ENCODE measurements at places on chromosomes 3 and 15.

- DNase-seq: no peak
Observed at GRCh38 chr3:134407239-134407625, 33.0 kb upstream of the AMOTL2 start.

- DNase-seq: no peak
Observed at GRCh38 chr3:78736863-78737262, 1030.9 kb downstream of the ROBO1 start.

DNA sequence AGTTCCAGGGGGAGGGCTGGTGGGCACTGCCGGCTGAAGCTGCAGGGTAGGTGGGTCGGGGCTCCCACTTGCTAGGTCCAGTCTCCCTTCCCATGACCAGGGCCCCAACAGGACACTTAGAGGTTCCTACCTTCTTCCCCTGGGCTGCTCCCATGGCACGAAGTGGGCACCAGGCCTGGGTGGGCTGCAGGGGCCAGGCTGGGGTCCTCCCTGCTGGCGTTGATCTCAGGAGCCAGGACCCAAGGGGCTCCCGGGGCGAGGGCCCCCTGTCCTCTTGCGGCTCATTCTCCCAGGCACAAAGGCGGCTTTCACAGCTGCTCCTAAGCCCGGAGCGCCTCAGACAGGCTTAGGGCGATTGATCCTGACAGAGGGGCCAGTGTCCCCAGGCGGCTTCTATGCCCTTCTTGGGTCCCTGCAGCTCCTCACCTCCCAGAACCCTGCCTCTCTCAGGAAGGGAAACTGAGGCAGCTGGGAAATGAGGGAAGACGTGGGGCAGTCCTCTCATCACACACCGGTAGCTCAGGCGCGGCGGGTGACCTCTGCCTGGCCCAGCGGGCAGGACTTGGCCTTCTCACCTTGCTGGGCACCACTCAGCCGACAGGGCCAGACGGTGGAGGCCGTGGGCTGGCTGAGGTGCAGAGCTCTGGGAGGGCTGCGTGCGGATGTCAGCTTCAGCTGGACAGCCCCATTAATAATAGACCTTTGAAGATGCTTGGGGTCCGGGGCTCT lies 39.6 kb downstream of the FAM3D start:
- DNase-seq: no peak

- DNase-seq: no peak
Observed at GRCh38 chr3:57820479-57820878, 64.4 kb downstream of the SLMAP start.

GRCh38 chr3:126620738-126621137 lies 34.2 kb downstream of the TXNRD3 start:
- DNase-seq: no peak

GRCh38 chr15:47514200-47514652 lies 203.1 kb upstream of the SEMA6D start:
- DNase-seq: no peak
